ENCODE measurements at places on chromosomes 7 and 10.

DNA sequence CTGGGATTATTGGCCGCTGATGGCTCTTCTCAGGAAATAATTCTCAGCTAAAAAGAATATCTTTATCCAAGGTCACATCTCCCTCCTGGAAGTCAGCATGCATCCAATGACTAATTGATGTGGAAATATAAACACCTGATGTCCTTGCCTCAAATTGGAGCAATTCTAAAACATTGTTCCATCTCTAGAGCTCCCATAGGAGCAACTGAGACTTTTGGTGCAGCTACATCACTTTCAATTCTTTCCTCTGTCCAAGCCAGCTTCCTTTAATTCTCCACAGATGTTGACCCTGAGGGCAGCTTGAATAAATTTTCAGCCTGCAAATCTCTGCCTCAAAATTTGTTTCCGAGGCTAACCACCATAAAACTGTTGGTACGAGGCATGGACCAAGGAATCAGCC, 43.9 kb upstream of the KCND2 start:
- no peak for DNase-seq

DNA sequence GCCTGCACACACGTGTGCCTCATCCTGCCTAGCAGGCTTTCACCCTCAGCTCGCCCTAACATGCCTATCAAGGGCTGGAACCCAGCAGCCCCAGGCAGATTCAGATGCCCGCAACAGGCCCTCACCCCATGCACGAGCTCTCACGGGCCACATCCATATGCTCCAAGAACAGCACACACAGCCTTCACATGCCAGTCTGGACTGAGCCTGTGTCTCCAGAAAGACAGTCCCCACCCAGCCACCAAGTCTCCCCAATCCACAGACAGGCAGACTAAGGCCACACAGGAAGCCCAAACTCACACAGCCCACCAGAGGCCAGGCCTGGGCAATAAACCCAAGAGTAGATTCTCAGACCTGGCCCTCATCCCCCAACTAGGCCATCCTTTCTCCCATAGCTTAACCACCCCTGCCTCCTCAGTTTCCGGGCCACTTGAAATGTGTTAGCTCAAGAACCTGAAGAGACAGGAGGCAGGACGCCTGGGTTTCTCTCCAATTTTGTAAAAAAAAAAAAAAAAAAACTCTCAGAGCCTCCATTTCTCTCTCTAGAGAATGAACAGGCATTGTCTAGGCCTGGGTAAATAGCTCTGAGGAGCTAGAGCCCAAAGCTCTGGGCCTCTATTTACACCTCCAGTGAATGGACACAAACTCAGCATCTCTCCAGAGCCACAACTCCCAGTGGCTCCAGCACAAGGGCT, 6.8 kb downstream of the LDB1 start:
- DNase-seq, result no peak

- no peak for DNase-seq
Measured at GRCh38 chr7:46292741-46293140, 371.7 kb upstream of the IGFBP3 start.

- DNase-seq, result no peak
Measured at GRCh38 chr10:104085801-104086400, at the start of gene COL17A1. COL17A1 (minus strand) TSS chr10:104085880; CDS start chr10:104080673, 5,207 bp downstream.

DNA sequence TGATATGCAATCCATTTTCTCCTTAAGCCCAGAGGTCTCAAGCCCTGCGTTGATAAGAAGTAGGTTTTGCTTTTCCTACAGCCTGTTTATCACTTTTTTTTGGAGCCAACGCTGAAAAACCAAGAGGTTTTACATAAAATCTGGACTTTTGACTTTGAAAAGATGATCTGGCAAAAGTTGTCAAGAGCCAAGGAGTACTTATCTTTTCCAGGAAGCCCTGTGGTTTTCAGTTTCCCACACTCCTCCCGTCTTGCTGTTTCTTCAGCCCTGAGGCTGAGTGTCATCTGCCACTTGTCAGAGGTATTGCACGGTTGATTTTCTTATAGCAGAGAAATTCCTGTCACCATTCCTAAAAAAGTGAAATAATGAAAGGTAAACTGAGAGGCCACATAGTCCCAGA, 108.7 kb downstream of the TYW1 start:
- DNase-seq, result no peak

- no peak for DNase-seq
Measured at GRCh38 chr7:111126987-111127386, 36.1 kb downstream of the LRRN3 start.

- no peak for DNase-seq
Measured at GRCh38 chr7:132760866-132761265, 184.6 kb upstream of the PLXNA4 start.

DNA sequence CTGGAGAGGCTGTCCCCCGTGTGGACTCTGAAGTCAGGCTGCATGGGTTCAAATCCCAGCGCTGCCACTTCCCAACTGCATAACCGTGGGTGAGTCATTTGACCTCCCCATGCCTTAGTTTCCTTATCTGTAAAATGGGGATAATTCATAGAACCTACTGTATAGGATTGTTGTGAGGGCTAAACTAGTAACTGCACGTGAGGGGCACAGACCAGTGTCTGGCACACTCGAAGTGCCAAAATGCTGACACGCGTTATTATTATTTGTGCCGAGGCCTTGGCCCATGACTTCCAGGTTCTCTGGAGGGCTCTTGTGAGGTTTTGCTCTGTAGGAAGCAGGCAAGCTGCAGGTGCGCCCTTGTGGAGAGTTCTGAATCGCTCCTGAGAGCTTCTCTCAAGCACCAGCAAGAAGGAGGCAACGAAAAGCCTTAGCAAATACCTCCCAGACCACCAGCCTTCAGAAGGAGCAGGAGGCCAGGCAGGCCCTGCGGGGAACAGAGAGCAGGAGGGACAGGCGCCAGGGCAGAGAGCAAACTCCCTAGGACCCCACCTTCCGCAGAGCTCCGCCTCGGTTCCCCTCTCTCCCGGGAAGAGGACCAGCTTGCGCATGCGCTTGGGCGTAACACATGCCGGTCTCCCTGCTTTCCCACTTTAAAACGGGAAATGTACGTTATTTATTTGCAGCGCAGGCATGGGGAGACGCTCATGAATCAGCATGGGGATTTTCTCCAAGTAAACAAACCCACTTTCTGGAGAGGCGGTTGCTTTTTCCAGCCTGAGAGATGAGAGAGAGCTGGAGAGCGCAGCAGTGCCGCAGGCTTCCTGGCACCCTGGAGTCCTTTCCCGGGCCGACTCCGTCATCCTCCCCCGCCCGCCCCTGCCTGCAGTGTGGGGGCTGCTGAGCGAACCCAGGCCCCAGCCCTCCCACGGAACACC, 39.6 kb downstream of the SORCS3 start:
- DNase-seq, result no peak

DNA sequence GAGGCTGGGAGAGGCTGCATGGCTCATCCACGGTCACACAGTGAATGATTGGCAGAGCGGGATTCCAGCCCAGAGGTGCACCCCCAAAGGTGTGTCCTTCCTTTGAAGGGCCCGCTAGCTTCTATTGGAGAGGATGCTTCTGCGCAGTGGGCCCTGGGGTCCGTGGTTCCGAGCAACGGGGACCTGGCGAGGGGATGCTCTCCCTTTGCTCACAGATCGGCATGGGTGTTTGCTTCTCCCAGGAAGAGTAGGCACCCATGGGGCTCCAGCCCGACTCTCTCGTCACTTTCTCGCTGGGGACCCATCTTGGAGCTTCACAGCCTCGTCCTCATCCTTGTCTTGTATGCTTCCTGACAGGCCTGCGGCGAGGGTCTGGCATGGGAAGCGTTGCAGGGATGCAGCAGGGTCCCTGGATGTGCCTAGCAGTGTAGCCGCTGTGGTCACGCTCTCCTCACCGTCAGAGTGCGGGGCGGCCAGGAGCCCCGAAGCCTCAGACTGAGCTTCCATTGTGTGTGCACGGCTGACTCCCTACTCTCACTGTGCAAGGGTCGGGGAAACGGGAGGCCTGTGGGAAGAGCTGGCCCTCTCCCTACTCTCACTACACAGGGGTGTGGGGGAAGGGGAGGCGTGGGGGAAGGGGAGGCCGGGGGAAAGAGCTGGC, 538.5 kb upstream of the FOXK1 start:
- no peak for DNase-seq

DNA sequence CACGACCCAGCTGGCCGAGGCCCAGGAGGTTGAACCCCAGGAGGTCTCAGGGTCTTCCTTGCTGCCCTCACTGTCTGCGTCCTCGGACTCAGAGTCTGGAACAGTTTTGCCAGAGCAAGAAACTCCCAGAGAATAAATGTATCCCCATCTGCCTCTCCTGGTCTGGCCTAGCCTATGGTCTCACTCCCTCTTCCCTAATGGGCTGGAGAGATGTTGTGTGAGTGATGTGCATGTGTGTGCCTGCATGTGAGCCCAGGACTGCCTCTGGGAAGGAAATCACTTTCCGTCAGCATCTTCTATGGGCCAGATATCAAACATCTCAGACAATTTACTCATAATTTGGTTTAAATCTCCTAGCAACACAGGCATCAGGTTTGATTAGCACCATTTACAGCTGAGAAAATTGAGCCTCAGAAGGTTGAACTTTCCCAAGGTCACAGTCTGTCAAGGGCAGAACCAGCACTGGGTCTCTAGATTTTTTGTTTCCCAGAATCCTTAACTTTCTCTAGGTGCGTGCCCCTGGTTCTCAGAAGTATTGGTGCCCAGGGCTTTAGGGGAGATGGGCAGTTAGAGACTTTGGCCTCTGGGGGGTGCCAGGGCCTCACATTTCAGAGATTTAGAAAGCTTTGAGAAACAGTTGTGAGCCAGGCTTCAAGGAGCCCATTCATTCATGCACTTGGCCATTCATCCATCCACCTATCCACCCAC, 4.9 kb downstream of the TMEM270 start:
- no peak for DNase-seq

DNA sequence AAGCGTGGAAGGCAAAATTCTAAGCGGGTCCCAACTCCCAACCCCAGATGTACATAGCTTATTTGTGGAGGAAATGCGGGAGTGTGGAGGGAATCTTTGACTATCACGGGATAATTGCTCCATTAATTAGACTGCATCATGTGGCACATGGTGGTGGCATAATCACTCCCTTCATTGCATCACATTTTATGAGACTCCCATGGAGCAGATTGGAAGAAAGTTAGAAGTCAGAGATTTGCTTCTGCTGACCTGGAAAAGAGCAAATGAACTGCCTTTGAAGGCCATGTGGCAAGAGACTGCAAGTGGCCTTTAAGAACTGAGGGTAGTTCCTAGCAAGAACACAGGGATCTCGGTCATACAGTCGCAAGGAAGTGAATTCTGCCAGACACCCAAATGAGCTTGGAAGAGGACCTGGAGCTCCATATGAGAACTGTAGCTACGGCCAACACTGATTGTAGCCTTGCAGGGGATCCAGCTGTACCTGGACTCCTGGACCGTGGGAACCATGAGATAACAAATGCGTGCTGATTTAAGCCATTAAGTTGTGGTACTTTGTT, 37.1 kb upstream of the ITGB1 start:
- DNase-seq, result no peak

DNA sequence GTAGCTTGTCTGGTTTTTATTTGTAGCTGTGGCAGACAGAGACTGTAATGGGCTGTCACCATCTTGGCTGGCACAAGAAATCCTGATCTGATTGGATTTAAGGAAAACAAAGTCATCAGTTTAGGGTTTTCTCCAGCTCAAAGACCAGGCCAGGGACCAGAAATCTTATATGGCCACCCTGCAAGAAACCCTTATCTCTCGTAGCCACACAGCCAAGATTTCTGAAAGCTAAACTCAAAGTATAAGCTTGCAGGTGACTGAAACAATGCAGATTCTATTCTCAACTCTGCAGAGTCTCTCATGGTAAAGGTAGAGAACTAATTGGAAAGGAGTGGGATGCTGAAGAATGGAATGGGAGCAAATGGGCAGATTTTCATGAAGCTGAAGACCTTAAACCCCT, 3.2 kb upstream of the ASB13 start:
- no peak for DNase-seq

- no peak for DNase-seq
Measured at GRCh38 chr7:24138343-24138742, 145.6 kb upstream of the NPY start.

DNA sequence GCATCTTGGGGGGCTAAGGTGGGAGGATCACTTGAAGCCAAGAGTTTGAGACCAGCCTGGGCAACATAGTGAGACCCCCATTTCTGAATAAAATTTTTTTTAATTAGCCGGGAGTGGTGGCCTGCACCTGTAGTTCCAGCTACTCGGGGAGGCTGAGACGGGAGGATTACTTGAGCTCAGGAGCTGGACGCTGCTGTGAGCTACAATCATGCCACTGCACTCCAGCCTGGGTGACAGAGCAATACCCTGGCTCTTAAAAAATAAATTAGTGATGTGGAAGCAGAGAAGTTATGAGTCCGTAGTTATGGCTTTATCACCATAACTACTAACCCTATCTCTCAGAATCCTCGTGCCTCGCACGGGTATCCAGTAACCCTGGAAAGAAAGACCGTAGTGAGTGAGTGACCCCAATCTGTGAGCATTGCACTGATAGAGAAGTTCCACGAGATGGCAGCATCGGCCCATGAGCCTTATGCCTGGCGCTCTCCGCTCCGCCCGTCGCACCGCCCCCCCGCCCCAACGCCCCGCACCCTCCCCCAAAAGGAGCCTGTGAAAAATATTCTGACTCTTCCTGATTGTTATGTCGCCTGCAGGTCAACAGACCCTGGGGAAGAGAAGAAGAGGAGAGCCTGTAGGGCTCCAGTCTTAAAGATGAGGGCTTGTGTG, 4.9 kb upstream of the SLC29A3 start:
- DNase-seq, result no peak

DNA sequence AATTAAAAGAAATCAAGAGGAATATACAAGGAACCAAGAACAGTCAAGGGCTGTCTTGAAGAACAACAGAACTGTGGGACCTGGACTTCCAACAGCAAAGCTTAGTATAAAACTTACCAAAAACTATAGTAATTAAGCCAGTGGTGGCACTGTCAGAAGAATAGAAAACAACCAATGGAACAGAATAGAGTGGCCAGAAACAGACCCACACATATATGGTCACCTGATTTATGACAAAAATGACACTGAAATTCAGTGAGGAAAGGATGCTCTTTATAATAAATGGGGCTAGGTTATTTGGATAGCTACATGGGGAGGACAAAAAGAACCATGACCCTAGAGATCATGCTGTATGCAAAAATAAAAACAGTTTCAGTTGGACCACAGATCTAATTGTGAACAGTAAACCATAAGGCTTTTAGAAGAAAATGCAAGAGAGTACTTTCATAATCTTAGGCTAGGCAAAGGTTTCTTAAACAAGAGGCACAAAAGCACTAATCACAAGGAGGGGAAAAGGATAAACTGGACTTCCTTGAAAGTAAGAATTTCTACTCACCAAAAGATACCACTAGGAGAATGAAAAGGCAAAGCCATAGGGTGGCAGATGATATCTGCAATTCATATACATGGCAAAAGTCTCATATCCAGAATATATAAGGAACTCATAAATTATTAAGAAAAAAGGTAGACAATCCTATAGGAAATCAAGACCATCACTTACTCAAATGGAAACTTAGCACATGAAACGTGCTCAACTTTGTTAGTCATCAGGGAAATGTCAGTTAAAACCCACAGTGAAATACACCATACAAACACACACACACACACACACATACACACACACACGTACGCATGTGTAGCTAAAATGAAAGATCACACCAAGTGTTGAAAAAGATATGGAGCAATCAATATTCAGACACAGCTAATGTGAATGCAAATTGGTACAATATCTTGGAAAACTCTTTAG, 20.8 kb downstream of the HYCC1 start:
- DNase-seq, result no peak

All from stimulated activated CD8-positive, alpha-beta memory T cell treated with anti-CD3 and anti-CD28 coated beads, Interleukin-7, amount 100 ng/mL, for 1 hour (primary cell).